ENCODE measurements at places on chromosomes 4 and X.

GRCh38 chr4:16573739-16574138 is 324.7 kb downstream of the LDB2 start:
- no peak for DNase-seq

DNA sequence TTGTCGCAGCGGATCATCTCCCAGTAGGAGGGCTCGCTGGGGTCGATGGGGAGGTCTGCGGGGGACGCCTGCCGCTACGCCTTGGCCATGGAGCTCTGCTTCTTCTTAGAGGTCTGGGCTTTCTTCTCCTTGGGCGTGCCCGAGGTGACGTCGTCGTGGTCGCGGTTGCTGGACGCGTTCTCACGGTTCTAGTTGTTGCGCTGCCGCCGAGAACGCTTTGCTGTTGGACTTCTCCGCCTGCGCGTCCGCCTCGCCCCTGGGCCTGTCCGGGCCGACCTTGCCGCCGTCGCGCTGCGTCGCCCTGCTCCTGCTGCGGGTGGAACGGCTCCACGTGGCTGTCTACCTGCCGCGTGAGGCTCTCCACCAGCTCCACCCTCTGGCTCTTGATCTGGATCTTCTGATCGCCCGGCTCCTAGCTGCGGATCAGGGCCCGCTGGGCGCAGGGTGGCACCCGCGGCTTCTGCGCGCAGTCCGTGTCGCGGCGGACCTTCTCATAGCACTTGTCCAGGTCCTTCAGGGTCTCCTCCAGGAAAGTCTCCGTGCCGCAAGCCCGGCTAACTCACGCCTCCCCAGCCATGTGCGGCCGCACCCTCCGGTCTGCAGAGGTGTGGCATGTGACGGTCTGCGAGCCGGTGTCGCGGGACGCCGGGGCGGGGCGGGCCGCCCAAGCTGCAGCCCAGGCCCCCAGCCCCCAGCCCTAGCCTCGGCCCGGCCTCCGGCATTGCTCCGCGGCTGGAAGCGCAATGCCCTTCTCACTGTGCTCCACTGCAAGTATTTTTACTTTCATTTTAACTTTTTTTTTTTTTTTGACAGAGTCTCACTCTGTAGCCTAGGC is 40.5 kb upstream of the OGT start:
- no peak for DNase-seq

DNA sequence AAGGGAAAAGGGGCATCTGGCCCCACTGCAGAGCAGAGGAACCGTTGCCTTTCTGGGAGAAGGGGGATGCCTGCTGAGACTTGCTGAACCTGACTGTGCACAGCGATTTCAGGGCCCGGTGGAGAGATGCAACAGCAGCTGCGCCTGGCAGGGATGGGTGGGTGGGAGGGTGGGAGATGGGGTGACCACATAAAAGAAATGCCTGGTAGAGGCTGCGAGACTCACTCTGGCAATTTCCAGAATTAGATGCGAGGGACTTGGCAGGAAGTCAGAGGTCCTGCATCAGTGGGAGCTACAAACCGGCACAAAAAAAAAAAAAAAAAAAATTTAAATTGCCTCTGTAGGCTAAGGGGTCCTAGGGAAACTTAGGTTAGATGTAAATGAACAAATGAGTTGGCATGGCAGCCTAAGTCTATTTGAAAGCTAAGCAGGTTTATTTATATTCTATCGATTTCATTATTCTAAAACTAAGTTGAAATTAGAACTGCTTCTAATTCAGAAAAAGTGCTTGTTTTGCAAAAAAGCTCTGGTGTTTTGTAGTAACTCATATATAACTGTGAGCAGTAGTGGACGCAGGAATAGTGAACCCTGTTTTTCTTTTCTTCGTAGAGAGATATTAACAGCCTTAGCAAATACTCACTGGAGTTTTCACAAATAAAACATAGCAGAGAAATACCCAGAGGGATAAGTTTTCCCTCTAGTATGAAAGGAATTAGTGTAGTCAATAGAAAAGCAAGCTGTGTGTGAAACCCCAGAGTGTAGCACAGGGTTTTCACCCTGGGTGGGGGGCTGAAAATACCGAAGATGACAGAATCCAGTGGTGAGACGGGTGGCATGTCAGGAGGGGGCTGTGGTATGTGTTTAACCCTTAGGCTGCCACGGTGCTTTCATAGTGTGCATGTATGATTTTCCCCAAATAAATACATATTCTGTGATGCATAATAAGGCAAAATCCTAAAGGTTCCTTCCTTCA is 130.1 kb downstream of the EGF start:
- no peak for DNase-seq

GRCh38 chrX:122512561-122513072 is 671.5 kb upstream of the GRIA3 start:
- DNase-seq: no peak

DNA sequence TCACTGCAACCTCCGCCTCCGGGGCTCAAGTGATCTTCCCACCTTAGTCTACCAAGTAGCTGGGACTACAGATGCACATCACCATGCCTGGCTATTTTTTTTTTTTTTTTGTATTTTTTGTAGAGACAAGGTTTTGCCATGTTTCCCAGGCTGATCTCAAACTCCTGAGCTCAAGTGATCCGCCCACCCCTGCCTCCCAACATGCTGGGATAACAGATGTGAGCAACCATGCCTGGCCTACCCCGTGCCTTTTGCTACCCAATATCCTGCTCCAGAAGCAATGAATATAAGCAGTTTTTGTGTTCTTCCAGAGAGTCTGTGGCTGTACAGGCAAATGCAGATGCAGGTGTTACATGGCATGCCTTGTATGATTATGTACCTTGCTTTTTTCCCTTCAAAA is 50.5 kb downstream of the TBC1D14 start:
- peak; percentile 42 for DNase-seq
